ENCODE measurements at places on chromosomes 1 and 21.
A peak's percentile ranks its signal among the peaks of the same experiment; 100 is the strongest.

DNA sequence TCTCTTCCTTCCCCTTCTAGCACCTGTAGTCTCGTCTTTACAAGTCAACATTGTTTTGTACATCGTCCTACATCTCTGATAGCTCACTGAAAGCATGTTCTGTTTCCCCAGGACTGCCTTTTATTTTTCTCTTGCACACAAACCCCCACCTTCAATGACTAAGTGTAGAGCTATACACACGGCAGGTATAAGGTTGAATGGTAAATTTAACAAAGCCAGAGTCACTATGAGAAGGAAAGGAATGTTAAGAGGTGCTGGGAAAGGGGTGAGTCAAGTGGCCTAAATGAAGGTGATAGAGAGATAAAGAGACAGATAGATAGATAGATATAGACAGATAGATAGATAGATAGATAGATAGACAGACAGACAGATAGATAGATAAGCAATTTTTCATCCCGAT lies 134.3 kb upstream of the ATP1B1 start:
- DNase-seq, result no peak

DNA sequence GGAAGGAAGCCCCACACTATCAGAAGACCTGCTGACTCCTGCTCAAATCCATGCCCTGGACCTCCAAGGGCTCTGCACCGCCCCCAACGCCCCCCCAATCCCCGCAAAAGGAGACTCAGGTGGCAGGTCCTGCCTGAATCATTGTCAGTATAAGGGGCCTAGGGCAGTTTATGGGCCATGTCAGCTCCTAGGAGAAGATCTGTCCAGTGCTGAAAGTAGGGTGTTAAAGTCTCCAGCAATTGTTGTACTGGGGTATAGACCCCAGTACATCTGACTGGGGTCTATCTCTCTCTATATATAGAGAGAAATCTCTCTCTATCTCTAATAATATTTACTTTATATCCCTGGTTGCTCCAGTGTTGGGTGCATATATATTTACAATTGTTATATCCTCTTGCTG lies 12.1 kb upstream of the OLIG2 start:
- no peak for DNase-seq

DNA sequence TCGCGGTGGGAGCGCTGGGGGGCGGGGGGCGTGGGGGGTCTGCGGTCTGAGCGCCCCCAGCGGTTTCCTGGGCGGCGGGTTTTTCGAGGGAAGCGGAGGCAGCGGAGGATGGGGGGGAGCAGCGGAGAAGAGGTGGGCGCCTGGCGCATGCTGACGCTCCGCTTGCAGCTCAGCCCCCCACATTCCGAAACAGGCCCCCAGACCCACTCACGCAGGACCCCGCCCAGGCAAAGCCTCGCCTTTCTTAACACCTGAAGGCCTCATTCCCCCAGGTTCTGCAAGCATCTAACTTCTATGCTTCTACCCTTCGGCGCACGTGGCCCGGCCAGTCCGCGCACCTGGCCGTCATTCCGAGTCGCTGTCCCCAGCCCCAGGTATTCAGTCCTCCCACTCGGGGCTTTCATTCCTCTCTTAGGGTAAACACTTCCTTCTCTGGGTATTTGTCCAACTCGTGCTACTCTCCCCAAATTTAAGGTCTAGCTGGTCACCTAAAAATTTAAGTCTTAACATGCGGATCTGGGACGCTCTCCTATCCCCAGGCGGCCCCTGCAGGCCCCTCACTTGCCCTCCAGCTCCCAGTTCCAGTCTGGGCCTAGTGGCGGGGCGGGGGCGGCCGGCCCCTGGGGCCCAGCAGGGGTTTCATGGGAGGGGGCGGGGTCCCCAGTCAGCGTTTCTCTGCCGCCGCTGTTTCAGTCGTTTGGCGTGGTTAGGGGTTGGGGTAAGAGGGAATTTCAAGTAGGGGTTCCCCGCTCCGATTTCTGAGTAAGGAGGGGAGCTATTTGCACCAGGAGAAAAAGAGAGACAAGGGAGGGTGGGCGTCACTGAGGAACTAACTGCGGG lies 2.8 kb upstream of the ZBTB7B start:
- DNase-seq, result peak; percentile 43

DNA sequence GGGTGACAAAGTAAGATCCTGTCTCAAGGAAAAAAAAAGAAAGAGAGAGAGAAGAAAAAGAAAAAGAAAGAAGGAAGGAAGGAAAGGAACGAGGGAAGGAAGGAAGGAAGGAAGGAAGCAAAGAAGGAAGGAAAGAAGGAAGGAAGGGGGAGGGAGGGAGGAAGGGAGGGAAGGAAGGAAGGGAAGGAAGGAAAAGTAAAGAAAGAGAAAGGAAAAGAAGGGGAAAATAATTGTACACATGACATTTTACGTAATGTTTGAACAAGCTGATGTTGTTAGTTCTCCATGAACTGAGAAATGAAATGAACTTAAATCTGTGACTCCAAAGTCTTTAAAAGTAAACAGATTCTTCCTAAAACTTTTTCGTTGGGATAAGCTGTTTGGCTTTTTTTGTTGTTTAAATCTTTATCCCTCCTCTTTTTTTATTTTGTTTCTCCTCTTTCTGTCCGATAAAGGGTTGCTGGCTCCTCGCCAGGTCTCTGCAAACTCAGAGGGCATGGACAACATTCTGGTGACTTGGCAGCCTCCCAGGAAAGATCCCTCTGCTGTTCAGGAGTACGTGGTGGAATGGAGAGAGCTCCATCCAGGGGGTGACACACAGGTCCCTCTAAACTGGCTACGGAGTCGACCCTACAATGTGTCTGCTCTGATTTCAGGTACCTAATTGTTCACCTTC lies 59.8 kb downstream of the IL12RB2 start:
- DNase-seq, result no peak

DNA sequence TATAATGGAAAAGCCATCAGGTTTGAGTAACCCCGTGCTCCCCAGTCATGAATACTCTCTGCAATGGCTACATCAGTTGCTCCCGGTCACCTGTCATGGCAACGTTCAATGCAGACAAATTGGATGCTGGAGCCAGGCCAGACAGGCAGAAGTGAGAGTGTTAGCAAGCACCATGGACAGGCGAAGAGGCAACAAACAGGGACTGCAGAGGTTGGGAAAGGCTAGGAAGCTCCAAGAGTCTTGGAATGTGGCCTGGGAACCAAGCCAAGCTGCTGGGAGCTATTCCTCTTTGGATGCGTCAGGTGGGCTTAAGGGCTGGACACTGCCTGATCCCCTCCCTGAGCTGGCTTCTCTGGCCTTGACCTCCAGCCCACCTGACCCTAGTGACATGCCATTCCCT lies 102.9 kb downstream of the ACTL8 start:
- no peak for DNase-seq

- DNase-seq, result no peak
Measured at GRCh38 chr1:181160998-181161870, 72.7 kb downstream of the IER5 start.

DNA sequence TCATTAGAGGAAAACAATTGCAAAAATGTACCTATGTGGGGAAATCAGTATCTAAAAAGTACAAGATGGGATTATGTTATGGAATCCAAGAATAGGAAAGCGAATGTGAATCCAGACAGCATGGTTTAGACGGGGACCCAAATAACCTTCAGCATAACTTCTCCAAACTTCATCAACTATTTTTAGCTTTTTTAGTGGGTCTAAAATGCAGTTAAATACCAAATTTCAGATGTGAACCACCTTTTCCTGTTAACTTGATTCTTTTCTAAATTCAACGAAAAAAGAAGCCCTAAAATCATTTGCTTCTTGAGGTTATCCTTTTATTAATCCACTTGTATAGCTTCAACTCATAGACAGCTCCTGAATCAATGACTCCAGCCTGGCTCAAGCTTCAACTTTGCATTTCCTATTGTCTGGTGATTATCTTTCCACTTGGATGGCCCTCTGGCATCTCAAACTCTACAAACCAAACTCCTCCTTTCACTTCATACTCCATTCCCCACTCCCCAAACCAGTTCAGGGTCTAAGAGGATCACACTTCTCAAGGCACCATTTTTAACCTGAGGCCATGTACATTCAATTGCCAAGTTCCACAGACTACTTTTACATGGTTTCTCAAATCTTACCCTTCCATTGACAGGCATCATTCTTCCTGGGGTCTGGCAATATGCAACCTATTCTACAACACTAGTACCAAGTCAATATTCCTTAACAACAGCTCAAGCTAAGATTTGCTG lies 7.4 kb downstream of the ERRFI1 start:
- DNase-seq, result no peak

DNA sequence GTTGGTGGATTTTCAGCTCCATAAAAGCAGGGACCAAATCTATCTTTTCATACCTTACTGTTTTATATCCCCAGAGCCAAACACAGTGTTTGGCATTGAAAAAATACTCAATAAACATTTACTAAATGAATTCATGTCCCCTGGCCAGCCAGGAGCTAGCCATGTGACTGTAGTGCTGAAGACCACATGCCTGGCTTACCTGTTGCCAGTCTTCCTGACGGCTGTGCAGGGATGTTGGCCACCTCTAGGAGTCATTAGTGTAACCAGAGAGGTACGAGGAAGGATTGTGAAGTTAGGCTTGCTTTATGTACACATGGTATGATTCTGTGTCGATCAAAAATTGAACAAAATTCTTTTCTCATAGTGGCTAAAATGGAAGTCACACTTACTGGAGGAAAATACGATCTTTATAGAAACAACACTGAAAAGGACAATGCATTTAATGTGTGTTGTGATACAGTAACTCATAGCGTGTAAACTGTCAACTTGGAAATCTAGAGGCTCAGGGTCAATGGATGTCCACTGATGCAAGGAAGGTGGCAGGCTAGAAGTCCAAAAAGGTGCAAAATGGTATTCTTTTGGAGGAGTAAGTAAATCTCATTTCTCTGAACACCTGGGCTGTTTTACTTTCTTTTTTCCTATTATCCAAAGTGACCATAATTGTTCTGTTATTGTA lies 60.9 kb downstream of the FGGY start:
- DNase-seq, result no peak

- DNase-seq, result no peak
Measured at GRCh38 chr1:159493354-159493753, 42.5 kb downstream of the OR10J5 start.

GRCh38 chr1:185668013-185668412 lies 66.2 kb upstream of the HMCN1 start:
- no peak for DNase-seq

- peak; percentile 66 for DNase-seq
Measured at GRCh38 chr1:24535021-24535424, 20.9 kb upstream of the NCMAP start.

- peak; percentile 23 for DNase-seq
Measured at GRCh38 chr1:2821966-2822620, 20.6 kb upstream of the TTC34 start.

DNA sequence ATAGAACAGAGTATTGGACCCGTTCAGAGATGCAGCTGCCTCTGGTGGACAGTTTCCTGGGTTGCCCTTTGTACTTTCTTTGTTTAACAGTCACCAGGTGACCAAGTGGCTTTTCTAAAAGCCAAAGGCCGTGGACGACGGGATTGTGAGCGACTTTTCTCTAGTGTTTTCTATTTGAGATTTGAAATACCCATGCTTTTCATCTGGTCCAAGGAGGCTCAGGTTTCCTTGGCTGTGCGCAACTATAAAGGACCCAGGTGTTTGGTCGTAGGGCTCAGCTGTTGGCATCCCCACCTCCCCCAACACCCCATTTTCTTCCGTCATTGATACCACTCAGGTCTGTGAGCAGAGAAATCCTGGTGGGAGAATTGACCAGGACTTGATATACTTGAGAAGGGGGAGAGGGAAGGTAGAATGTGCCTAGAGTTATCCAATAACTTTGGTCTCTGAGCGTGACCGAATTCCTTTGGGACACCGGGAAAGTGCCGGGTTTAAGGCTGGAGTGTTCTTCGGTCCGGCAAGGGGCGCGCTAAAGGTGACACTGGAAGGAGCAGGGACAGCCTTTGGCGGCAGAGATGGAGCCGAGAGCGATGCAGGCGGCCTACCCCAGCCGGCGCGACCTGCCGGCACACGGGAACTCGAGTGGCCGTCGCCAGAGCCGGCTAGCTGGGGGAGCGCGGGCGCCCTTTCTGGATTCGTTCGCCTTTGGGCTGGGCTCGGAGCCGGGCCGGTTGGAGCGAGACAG lies 83.4 kb upstream of the BMP8A start:
- no peak for DNase-seq

DNA sequence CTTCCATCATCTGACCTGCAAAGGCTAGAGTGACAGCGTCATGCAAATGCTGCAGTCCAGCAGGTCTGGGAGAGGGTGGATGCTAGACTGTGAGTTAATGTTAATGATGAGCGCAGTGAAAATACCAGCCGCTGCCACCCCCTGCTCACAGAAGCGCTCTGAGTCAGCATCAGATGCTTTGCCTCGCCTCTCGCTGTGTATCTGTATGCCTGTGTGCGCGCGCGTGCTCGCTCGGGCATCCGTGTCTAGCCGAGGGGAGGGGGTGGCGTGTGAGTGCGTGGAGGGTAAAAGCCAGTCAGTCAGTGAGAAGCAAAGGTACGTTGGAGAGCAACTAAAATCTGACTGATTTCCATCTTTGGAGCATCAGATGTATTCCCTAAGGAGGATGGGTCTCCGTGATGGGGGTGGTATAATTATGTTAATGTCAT lies 858.7 kb downstream of the USP25 start:
- DNase-seq, result no peak

GRCh38 chr1:115337633-115338456 lies at the start of gene NGF:
NGF (minus strand) TSS chr1:115338249; CDS start chr1:115286795, 51,454 bp downstream.
- no peak for DNase-seq

DNA sequence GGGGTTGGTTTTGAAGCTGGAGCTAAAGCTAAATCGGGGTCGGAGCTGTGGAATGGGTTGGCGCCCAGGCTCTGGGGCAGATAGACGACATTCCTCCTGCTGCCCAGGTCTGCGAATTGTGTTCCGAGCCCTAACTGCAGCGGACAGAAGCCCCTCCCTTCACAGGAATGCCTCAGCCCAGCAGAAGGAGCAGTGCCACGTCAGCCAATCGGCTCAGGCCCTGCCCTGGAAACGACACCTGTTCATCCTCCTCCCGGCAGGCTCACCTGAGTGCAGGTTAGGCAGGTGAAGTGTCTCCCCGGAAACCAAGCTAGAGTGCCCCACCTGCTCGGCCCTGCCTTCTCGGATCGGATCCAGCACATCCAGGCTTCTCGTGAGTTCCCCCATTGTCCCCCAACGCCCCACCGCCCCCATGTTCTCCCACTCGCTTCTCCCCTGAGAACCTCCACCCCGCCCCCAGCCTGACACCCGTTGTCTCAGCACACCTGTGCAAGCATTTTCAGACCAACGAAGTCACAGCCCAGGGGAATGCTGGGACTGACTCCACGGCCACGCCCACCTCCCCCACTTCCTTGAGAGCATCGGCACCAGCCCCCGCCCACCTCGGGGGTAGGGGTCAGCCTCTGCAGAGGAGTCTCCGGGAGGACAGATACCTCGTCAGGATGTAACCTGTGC lies 775 bp downstream of the TMEM125 start:
- DNase-seq, result no peak

GRCh38 chr1:72224506-72224905 lies 57.8 kb downstream of the NEGR1 start:
- no peak for DNase-seq

GRCh38 chr1:15454256-15454655 lies 2.3 kb upstream of the CELA2A start:
- DNase-seq, result no peak

DNA sequence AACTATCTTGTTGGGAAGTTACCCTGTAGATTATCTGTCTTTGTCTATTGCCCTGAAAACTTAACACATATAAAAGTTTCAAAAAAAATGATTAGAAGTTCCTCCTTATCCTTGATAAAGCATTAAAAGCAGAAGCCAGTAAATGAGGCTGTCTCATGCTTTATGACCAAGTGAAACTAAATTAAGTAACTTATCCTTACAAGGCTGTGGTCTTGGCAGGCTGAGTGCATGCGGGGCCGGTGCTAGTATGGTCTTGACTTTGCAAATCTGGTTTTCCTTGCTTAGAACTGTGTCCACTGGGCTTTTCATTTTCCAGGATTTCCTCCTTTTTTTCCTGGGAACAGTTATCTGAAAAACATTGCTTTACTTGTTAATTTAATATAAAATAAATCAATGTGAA lies 43.1 kb downstream of the PCNX2 start:
- no peak for DNase-seq

GRCh38 chr1:200372095-200372884 lies 37.5 kb downstream of the ZNF281 start:
- no peak for DNase-seq

Data from T-helper 9 cell (primary cell).